Urinary bladder (tissue), 4 donors: ENCODE measurements at places on chromosomes 2 and 18. TPM values are rescaled to one million over a fixed set of nuclear protein-coding genes. Genes with fewer than 3 reads are reported as not detected.

- no peak for DNase-seq
Observed at GRCh38 chr2:234931371-234931770, 20.4 kb upstream of the SH3BP4 start.

DNA sequence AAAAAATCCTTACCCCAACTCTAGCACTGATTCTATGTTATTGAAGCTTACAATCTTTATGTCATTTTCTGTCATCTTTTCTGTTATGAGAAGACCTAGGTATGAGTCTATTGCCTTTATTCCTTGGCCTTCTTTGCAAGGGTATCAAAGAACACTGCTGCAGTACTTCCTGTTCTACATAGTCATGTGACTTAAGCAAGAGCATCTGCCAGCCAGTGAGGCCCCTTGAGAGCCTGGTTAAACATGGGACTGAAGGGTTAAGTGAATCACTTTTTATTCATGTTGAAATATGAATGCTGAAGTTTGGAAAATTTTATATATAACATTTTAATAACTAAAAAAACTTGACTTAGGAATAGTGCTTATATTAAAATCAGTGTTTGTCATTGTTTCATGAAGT is 844 bp upstream of the CPS1 start:
- no peak for DNase-seq

Gene LTBP1
- 175 TPM for total RNA-seq

DNA sequence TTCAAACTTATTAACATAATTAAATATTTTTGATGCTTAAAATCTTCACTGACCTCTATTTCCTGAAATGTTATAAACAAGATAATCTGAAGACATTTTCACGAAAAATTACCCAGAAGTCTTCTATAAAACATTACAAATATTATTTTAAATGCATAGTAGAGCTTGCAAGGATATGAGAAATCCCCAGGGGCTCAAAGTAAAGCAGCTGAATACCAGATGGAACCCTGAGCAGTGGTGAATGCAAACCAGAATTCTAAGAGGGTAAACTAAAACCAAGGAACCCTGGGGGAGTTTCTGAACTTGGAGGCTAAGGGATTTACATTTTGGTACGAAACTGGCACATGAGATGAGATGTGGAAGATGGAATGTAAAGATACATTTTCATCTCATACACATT is 83.6 kb downstream of the FSHR start:
- no peak for DNase-seq

GRCh38 chr2:47640356-47640755 is 142.6 kb upstream of the MSH6 start:
- no peak for DNase-seq

- no peak for DNase-seq
Observed at GRCh38 chr2:14951569-14952285, 319.2 kb downstream of the LRATD1 start.

DNA sequence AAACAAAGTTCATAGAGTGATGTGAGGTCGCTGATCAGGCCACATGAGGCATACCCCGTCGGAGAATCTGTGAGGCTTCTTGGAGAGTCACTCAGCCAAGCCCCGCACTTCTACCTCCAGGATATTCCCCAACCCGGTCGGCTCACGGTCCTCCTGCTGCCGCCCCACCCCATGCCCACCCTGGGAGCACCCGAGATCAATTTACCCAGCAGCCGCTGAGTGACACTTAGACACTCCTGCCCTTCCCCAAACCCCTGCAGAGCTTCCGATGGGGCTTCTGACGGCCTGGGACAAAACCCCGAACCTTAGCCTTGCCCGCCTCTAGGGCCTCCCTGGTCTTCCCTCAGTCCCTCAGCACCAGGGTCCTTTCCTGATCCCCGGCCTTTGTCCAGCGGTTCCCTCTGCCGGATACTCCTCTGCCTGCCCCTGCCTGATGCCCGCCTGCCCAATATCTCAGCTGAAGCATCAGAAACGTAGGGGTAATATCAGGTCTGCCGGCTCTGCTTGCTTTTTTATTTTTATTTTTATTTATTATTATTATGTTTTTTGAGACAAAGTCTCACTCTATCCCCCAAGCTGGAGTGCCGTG is 18.9 kb upstream of the OTOS start:
- no peak for DNase-seq

Gene OXER1
- total RNA-seq = 1.5 TPM

Gene RASGRP3
- total RNA-seq = 28.5 TPM

Gene CHRNG
- 3.5 TPM for total RNA-seq

Gene SATB2
- 3.5 TPM for total RNA-seq

GRCh38 chr2:211487733-211488132 is 931.3 kb downstream of the CPS1 start:
- DNase-seq = no peak

DNA sequence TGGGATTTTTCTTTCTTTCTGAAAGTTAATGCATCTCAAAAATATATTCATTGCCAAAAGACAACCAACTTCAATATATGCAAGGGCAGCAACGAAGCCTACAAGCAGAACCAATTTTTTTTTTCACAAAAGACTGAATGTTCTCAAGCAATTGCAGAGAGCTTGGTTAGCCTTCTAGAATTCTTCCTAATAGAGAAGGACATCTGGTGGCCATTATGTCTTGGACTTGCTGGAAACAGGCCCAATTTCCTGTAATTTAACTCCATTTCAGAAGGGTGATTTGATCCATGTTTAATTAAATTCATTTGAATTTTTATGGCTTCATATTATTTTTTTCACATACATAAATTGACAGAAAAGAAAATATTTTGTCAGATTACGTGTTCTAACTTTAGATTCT is 208.0 kb downstream of the TPGS2 start:
- no peak for DNase-seq

DNA sequence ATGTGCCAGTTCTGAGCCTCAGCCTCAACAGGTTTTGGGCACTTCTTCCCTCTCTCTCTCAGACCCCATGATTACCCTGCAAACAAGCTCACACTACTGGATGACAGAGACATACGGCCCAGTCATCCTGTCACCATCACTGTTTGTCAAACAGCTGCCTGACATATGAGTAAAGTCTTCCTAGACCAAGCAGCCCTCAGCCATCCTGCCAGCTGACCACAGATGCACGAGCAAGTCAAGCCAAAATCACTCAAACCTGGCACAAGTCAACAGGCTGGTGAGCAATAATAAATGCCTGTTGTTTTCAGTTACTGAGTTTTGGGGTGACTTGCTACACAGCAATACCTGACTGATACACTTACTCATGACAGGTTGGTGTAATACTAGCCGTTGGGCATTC is 75.5 kb upstream of the KLF7 start:
- no peak for DNase-seq

DNA sequence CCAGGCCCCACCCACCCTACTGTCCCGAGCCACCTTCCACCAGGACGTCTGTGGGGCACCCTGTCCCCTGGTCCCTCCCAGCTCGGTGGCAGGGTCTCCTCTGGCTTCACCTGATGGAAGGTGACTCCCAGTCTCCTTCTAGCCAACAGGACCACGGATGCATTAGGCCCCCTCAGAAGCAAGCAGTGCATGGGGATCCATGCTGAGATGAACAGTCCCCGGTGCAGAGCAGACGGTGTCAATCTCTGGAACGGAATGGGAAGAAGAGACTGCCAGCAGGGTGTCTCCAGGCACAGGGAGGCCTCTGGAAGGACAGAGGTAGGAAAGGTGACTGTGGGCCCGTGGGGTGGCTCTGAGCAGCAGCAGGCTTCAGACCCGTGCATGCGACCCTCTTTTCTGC is 65.2 kb upstream of the FZD7 start:
- no peak for DNase-seq

Gene RUFY4
- not detected for total RNA-seq

DNA sequence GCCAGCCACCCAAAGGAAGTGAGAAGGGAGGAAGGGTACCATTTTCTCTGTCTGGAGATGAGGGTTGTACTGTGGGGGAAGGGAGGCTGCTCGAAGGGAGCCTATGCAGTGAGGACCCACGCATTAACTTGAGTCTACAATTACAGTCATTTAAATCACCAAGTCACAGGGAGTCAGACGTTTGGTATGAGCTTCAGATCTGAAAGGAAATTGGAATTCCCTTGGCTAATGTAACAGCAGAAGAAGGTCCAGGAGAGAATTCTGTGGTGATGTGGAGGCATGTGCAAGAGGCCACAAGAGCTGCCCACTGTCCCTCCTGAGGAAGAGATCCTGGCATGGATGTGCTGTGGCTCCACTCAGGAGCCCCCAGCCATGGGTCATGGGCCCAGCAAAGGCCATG is 22.5 kb downstream of the DAPL1 start:
- DNase-seq = no peak

DNA sequence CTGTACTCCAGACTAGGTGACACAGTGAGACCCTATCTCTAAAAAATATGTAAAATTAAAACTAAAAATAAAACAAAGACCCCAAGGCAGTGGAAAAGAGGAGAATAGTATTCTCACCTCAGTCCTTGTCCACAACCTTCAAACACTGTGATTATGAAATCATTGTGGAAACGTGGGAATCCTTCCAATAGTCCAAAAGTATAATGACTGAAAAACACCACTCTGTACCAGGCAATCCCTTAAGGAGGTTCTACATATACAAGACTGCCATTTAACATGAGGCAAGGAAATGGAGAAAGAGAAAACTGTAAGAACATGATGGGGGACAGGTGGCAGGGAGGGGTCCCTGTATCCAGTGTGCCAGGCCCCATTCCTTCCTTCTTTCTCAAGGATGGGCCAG is 66.1 kb downstream of the ACVR1 start:
- DNase-seq = no peak

DNA sequence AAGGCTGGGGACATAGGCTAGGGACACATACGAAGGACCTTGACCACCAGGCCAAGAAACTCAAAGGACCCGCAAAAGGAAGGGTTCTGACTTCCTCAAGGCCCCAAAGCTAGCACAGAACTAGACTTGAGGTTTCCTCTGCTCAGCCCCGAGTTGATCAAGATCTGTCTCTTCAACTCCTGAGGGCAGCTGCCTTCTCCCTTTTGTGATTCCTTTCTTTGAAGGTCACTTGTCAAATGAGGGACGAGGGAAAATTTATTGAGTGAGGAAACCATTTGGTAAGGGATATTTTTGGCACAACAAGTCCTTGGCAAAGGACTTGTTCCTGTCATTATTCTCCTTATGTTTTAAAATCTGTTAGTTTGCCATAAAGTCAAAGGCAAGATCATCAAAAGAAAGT is 12.3 kb upstream of the ROCK2 start:
- no peak for DNase-seq

DNA sequence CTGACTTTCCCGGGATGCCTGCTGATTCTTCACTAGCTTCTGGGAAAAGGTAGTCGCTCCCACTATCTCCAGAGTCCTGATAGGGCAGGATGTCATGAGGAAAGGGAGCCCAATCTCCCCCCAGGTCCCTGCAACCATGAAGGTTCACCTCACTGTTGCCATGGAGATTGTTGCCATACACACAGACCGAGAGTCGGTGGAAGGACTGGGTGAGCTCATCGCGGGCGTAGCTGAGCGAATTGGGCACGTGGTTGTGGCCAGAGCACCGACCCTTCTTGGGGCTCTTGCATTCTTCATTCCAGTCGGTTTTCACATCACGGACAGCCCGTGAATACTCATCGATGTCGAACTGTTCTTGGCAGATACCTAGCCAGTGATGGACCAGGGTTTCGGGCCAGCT is 97.4 kb downstream of the MEP1B start:
- no peak for DNase-seq

DNA sequence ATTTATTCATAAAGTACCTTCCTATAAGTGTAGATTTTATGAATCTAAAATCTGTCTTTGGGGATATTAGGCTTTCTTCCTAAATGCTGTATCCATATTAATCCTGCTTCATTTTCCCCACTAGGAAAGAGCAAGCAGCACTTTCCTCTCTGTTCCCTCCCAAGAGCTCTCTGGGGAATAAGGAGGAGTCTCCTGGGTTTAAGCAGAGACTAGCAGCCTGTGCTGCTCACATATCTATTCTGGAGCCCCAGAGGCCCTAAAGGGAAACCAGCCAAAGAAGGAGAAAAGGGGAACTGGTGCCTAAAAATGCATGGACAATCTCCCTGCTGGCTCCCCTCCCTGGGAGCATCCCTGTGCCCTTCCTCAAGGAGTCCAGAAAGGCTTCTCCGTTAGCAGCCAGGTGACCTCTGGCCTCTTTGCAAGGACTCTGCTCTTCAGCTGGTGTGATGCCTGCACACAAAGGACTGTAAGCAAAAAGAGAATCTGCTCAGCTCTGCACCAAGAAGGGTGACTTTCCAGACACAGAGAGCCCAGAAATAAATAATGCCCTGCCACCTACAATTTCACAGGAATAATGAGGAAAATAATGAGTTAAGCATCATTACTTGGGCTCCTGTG is 270.6 kb downstream of the SS18 start:
- DNase-seq = no peak

DNA sequence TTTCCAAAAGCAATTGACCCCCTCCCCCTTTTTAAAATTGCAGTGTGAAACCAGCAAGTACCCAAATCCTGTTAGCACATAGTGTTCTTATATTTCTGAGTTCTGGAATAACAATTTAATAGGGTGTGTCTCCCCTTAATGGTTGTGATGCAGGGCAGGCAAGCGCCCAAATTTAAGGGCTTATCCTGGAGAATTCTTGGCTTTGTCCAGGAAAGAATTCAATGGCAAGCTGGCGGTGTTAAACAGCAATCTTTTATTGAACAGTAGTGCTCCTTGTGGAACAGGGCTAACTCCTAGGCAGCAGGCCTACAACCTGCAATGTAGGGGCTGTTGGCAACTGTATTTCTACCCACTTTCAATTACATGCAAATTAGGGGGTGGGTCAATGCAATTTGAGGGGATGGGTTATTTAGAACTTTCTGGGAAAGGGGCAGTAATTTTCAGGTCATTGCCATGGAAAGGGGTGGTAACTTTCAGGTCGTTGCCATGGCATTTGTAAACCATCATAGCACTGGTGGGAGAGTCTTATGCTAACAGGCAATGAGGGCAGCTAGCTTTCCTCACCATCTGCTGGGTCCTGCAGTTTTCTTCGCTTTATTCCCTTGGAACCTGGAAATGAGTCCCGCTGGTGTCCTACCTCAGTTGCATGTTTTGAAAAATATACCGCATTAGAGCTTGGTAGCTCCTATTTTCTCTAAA is 149.0 kb upstream of the KCTD1 start:
- DNase-seq = no peak

- DNase-seq = no peak
Observed at GRCh38 chr2:231684314-231685223, 23.8 kb upstream of the PTMA start.

GRCh38 chr2:181984060-181984459 is 1.6 kb upstream of the PPP1R1C start:
- DNase-seq = no peak

- DNase-seq = no peak
Observed at GRCh38 chr2:63596401-63596883, 7.7 kb downstream of the MDH1 start.

Gene CCL20
- not detected for total RNA-seq

Gene SEPTIN10
- 140 TPM for total RNA-seq

Gene SFXN5
- 11.8 TPM for total RNA-seq

Gene PLEK
- 12.4 TPM for total RNA-seq

Gene MXD1
- total RNA-seq = 10.2 TPM

- no peak for DNase-seq
Observed at GRCh38 chr2:188884046-188884445, 90.1 kb upstream of the COL3A1 start.

Gene RAD51AP2
- total RNA-seq = 0.26 TPM

DNA sequence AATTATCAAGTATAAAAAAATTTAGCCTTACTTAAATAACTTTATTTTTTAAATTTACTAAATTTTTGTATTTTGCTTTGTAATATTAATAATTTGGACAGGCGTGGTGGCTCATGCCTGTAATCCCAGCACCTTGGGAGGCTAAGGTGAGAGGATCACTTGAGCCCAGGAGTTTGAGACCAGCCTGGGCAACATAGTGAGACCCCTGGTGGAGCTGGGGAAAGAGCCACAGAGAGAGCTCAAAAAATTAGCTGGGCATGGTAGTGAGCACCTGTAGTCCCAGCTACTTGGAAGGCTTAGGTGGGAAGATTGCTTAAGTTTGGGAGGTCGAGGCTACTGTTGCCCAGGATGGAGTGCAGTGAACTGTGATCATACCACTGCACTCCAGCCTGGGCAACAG is 143.5 kb downstream of the B3GNT2 start:
- DNase-seq = no peak
